Kidney epithelial cell (primary cell): ENCODE measurements at places on chromosomes 5 and 9.

DNA sequence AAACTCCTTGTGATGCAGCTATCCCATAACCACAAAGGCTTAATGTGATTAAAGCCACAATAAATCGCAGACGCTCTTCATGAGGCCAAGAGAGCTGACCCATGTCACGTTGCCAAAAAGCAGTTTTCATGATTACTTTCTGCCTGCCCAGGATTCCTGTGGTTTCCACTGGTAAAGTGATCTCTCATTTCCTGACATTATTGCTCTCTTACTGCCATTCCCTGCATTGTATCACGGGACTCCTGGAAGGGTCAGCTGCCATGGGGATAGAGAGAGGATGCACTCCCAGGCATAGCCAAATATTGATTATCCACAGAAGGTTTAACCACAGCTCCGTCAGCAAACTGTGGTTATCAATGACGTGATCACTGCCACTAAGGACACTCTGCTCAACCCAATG, 103.8 kb upstream of the SLC1A3 start:
- DNase-seq: peak; percentile 82

- no peak for DNase-seq
Measured at GRCh38 chr9:104950838-104951237, 22.9 kb upstream of the ABCA1 start.

DNA sequence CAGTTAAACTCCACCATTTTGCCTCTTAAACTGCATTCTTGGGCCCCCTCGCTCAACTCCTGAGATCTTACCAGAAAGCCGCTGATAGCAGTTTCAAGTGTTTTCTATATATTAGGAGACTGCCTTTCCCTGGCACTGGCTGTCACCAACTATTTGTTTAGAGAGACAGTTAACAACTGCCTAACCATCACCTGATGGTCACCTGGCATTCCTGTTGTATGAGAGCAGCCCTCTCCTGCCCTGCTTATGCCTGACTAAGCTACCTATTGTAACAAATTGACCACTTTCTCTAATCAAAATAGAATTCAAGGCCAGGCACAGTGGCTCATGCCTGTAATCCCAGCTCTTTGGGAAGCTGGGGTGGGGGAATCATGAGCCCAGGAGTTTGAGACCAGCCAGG, 28.0 kb upstream of the SIL1 start:
- DNase-seq: no peak

- no peak for DNase-seq
Measured at GRCh38 chr5:10591966-10592365, 28.1 kb downstream of the ANKRD33B start.

- no peak for DNase-seq
Measured at GRCh38 chr5:22465177-22465576, 388.0 kb downstream of the CDH12 start.

- DNase-seq: no peak
Measured at GRCh38 chr9:72794946-72795345, 157.9 kb downstream of the ALDH1A1 start.

GRCh38 chr9:36778682-36779081, 206.0 kb downstream of the MELK start:
- DNase-seq: no peak

GRCh38 chr5:172334196-172334595, 50.6 kb upstream of the UBTD2 start:
- no peak for DNase-seq
